ENCODE measurements at places on chromosomes 6 and 20.
A peak's percentile ranks its signal among the peaks of the same experiment; 100 is the strongest.

GRCh38 chr6:89729818-89730217 lies 89.8 kb downstream of the MDN1 start:
- no peak for DNase-seq

DNA sequence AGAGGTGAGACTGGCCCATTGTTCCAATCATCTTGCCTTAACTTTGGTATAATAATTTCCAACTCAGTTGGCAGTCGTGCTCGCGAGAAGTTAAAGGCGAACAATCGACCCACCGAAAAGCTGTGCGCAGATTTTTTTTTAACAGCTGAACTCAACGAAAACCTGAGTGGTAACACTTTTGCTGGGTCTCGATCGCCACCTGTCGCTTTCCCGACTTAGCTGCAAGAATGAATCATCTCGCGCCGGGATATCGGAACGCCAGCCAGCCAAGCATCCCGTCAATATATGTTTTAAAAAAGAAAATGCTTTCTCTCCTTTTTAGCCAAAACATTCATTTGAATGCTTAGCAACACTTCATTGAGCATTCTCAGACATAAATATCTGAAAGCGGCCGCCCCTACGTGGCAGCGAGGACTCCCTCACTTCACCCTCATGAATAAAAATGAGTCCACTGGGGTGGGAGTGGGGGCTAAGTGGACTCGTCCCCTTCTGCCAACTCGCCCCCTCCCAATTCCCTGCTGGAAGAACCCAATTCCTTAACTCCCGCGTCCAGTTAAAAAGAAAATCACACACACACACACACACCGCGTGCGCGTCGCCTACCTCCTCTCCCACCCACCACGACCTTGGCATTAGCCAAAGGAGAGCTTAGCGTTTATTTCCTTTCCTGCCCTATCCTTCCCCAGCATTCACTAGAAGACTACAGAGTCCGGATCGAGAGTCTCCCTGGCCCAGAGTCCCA lies 1.5 kb downstream of the COL12A1 start:
- peak; percentile 58 for DNase-seq

GRCh38 chr6:127403636-127404035 lies 55.6 kb downstream of the KIAA0408 start:
- no peak for DNase-seq

DNA sequence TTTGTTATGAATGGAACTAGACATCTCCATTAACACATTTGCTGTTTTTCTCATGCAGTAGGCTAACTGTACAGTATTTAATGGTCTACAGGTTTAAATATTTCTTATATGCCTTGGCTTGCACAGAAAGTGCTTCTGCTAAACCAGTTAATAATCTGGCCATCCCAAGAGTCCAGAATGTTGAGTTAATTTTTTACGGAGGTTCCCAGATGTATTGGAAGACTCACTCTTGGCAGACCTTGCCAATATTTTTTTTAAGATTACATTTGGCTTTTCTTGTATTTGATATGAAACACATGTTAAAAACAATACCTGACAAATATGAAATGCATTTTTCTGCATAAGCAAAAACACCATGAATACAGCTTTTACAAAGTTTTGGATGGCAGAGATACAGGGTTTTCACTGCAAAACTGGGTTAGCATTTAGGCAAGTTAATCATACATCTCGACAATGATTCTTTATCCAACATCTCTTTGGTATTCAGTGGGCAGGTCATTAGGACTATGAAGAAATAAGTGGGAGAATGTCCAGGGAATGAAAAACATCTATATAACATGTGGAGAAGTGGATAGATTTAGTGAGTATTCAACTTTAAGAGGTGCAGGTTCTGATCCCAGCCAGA lies 94.0 kb downstream of the SGK1 start:
- no peak for DNase-seq

DNA sequence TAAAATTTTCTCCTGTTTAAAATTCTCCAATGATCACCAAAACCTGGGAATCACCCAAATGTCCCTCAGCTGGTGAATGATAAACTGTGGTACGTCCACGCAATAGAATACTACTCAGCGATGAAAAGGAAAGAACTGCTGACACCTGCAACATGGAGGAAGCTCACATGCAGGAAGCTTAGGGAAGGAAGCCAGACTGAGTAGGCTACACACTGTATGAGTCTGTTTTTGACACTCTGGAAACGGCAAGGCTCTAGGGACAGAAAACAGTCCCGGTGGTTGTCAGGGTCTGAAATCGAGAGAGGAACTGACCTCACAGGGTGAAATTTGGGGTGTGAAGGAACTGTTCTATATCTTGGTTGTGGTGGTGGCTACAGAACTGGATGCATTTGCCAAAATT lies 25.2 kb upstream of the TLDC2 start:
- no peak for DNase-seq

GRCh38 chr6:112298021-112298745 lies 43.8 kb upstream of the LAMA4 start:
- no peak for DNase-seq

DNA sequence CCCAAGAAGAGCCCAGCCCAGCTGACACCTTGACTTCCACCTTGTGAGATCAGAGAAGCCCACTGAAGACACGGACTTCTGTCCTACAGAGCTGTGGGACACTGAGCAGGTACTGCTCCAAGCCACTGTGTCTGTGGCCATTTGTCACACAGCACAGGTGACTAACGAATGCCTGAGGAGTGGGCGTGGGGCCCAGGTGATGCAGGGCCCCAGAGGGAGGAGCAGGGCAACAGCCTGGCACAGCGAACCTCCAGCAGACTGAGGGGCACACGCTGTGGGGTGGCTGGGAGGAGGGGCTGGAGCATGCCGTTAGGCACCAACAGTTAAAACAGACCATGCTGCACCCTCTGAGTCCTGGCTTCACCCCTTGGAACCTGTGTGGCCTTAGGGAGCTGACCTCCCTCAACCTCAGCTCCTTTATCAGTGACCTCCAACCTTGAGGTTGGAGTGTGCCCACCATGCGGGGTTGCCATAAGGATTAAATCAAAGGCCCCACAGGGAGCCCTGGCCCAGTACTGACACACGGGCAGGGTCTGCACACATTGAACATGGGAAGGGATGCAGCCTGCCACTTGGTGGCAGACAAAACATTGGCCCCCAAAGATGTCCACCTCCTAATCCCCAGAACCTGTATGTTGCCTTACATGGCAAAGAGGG lies 119.9 kb upstream of the CST7 start:
- DNase-seq, result no peak

DNA sequence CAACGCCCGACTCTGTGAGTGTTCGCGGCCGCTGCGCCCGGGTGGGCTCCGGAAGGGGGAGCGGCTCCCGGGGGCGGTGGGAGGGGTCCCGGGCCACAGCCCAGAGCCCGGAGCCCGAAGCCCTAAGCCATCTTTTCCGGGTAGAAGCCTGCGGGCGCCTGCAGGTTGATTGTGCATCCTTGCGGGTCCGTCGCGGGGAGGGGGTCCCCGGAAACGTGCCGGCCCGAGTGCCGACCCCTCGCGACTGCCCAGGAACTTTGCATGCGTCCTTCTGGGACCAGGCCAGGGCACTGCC lies 413 bp downstream of the PTPRA start:
- DNase-seq, result peak; percentile 78

DNA sequence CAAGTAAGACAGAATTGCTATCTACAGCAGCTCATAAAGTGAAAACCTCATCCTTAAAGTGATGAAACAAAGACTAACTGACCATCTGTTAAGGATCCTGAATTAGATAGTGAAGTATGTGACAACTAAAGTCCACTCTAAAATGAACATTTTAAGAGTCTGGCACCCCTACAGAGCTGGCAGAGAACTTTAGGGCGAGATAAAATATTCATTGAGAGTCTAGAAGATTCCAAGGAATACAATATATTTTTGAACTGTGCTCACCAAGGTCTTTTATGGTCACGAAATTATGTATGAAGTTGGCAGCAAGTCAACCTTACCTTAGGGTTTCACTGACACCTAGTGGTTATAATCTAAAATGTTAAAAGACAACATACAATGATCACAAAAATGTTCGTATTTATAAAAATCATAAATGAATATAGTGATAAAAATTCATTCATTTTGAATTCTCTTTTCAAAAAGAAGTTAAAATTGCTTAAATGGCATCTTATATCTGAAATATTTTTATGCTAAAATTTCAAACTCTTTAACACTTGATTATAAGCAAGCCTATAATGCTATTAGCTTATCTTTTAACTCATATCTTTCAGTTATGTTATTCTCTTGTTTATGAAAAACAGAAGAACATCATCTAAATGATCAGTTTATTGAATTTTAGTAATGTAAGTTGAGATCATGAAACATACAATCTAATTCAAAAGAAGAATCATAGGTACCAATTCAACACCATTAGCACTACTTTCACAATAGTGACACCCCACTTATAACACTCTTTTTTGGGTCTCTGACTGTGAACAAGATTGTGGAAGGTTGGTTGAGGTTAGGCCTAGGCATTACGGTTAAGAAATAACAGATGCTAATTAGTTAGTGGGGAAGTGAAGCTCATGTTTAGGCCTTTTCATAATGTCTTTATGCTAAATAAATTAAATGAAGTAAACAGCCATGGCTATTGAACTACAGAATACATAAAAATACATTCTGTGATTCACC lies 27.5 kb downstream of the RSPH3 start:
- no peak for DNase-seq

DNA sequence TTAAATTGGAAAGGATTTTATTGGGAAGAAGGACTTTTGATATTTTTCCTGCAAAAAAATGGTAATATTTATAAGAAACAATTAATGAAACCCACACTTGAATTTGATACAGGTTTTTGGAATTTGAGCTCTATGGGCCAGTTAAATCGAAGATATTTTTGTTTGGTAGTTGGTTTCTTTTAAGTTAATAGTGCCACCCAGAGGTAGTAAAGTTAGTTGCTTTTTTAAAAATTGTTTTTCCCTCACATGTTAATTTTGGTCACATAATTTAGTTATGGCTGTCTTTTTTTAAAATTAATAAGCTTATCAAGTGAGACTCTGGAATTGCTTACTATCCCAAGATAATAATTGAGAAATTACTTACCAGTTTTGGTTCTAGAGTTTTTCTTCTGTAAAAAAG lies 7.1 kb downstream of the PRIM2 start:
- no peak for DNase-seq

- DNase-seq, result no peak
These were observed 145.2 kb upstream of the CITED2 start for GRCh38 chr6:139519571-139520031.

GRCh38 chr6:24053057-24053456 lies 73.0 kb upstream of the NRSN1 start:
- no peak for DNase-seq

- no peak for DNase-seq
These were observed 148.7 kb upstream of the PHACTR3 start for GRCh38 chr20:59455402-59456341.

DNA sequence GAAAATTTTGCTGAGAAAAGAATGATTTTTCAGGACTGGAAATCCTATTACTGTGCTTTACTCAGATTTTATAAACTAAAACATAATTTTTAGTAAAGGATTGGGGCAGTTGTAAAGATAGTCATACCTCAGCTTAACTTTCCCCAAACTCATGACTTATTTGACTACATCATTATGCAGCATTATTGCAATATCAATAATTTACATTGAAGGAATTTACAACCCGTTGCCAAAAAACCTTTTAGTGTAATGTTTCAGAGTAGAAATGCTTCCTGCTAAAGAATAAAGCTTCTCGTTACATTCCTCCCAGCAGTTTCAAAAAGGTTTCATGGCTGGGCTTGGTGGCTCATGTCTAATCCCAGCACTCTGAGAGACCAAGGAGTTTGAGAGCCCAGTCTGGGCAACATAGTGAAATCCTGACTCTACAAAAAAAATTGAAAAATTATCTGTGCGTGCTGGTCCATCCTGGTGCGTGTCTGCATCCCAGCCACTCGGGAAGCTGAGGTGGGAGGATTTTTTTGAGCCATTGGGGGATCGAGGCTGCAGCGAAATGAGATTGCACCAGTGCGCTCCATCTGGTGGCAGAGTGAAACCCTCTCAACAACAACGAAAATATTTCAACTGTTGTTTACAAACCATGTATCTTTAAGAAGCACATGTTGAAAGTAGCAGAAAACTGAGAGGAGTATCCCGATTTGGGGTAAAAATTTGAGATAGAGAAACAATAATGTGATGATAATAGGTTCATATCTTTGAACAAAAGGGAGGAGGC lies 4.4 kb downstream of the AMD1 start:
- peak; percentile 64 for DNase-seq

GRCh38 chr20:38338849-38339520 lies 7.3 kb upstream of the LBP start:
- DNase-seq, result no peak

GRCh38 chr6:16711546-16712254 lies 49.6 kb downstream of the ATXN1 start:
- no peak for DNase-seq

DNA sequence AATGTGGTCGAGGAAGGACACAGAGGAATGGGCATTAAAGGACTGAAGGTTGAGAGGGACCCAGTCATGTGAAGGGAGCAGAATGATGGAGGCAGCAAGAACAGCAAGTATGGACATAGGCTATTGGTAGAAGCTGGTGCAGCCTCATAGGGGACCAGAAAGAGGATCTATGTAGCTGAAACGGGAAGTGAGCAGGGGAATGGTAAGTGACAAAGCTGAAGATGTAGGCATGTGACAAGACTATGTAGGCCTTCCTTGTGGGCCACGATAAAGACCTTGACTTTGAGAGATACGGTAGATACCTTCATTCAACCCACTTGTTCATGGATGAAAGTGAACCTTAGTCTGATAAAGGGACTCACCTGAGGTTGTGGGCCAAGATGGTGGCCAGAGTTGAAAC lies 3.5 kb downstream of the CTNNBL1 start:
- DNase-seq, result no peak

GRCh38 chr6:130740308-130740707 lies 86.9 kb upstream of the SMLR1 start:
- DNase-seq, result no peak

- peak; percentile 62 for DNase-seq
These were observed 207.9 kb downstream of the ERMARD start for GRCh38 chr6:169959136-169960002.

- no peak for DNase-seq
These were observed 134.9 kb downstream of the KLHL32 start for GRCh38 chr6:97059473-97059872.

- no peak for DNase-seq
These were observed 76.3 kb downstream of the RNF144B start for GRCh38 chr6:18463429-18463828.

GRCh38 chr6:110180228-110181008 lies at the start of gene CDC40:
CDC40 (plus strand) TSS chr6:110180427; CDS start chr6:110180445, 18 bp downstream.
- DNase-seq, result peak; percentile 74

GRCh38 chr6:122791310-122791679 lies 2.2 kb downstream of the SMPDL3A start:
- DNase-seq, result no peak
